ENCODE measurements at places on chromosomes 7 and 10.

GRCh38 chr7:33039903-33040292, 22.7 kb downstream of the NT5C3A start:
- DNase-seq: no peak

DNA sequence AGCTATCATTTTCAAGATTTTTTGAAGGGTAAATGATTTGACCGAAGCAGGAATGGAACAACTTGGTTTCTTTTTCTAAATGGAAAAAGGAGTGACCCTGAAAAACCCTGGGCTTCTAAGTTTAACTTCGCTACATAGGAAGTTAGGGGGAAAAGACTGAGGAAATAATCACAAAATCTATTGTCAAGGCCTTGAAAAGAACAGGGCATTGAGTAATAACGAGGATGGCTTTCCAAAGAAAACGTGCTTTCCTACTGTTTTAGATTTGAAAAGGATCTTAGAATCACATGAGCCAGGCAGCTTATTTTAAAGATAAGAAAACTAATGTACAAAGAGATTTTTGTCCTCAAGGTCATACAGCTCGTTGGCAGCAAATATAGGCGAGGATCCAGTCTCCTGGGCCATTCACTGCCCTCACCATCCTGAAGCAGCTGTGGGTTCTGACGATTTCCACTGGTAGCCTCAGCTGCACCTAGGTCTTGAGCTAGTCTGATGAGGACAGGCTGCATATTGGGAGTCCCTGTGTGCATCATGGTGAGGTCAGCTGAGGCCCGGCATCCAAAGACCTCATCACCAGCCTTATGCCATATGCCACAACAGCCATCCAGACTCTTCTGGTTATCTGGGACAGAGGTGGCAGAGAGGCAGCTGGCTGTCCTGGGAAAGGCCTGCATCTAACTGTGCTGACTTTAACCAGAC, 384.7 kb upstream of the NRP1 start:
- no peak for DNase-seq

DNA sequence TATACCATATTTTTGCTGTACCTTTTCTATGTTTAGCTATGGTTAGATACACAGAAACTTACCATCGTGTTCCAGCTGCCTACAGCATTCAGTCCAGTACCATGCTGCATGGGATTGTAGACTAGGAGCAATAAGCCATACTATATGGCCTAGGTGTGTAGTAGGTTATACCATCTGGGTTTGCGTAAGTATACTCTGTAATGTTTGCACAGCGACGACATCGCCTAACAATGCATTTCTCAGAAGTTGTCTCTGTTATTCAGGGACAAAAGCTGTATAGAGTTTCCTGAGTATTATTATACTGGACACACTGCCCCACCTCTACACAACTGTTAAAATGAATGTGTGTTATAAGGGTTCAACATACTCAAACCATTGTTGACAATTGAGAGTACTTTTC, 93.8 kb upstream of the MKI67 start:
- no peak for DNase-seq

- DNase-seq: no peak
These were observed 8.8 kb upstream of the STN1 start for GRCh38 chr10:103926722-103927319.

GRCh38 chr10:4138146-4138721, 353.2 kb upstream of the KLF6 start:
- no peak for DNase-seq

GRCh38 chr10:96890580-96890979, 58.5 kb downstream of the LCOR start:
- DNase-seq: no peak

GRCh38 chr7:108156897-108157605, 26.9 kb upstream of the LAMB4 start:
- DNase-seq: no peak

DNA sequence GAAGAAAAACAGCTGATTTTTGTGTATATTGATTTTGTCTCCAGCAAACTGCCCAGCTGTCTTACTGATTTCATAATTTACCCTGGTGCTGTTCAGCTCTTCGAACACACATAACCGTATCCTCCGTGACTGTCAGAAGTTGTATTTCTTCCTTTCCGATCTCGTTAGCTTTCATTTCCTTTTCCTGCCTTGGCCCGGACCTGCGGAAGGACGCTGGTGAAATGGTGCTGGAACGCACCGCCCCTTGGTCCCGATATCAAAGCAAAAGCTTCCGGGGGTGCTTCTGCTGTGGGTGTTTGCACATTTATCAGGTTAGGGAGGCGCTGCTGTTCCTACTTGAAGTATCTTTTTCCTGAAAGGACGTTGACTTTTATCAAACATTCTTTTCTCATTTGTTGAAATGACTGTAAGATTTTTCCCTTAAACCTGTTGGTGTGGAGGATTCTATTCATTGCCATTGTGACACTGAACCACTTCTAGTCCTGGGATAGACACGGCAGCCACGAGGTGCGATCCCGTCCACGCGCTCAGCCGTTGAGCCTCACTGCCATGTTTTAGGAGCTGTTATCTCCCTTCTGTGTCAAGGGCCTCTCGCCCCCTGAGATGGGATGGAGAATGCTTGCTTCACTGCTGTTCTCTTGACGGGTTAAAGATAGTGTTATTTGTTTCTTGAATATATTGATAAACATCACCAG, 72.6 kb downstream of the FOXL3 start:
- no peak for DNase-seq

DNA sequence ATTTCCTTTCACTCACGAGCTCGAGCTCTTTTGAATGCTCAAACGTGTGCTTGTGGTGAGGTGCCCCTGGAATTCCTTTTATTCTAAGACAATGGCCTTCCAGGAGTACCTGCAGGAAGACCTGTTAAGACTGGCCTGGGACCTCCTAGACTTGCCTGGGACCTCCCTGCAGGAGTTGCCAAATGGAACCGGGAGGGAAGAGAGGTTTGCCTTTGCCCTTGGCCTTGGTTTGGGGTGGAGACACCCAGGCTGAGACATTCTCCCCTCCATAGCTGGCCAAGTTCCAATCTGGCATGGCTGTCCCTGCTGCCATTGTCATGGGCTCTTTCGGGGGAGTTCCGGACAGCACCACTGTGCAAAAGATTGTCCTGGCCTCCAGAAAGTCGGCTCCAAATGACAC, 39.7 kb downstream of the DNAJB12 start:
- DNase-seq: no peak

DNA sequence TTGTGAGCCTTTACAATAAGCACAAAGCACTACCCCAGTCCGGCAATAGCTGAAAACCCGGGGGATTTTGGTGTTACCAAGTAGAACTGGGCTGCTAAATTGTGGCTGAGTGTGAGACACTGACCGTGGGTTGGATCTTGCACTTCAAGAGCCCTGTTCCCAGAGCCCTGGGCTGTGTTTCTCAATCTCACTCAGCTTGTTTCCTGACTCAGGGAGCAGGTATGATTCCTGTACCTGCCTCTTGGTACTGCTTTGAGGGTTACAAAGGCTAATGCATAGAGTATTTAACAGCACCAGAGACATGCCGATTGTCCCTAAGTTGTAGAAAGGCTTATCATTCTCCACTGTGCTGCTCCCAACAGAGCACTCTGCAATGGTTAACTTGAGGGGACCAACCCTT, 134.6 kb downstream of the TEX36 start:
- DNase-seq: no peak

- DNase-seq: no peak
These were observed 91.0 kb downstream of the MET start for GRCh38 chr7:116762971-116763370.

- DNase-seq: no peak
These were observed 25.1 kb upstream of the ZNF273 start for GRCh38 chr7:64877714-64878610.
